ENCODE measurements at places on chromosomes 16 and 17.
A peak's percentile ranks its signal among the peaks of the same experiment; 100 is the strongest.

DNA sequence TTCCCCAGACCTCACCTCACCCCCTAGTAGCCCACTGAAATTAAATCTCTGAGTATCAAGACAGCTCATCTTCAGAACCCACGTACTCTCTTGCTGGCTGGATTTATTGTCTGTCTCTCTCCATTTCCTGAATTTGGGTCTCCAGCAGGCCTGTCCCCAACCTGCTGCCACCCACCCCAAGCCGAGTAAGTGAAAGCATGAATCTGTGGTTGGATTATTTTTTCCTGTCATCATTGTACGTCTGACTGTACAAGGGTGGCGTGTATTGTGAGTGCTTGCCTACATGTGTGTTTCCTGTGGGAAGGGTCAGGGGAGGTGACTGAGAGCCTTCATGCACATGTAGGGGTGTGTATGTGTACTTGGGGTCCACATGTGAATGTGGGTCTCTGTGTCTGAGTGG, 5.4 kb downstream of the TNP2 start:
- H3K27ac ChIP-seq: no peak overlapping the region
- DNase-seq: no peak
- H3K4me1 ChIP-seq: peaks cover 8% of the 10 kb centered on the region
- no peaks in the 10 kb centered on the region for H3K27me3 ChIP-seq
- H3K4me3 ChIP-seq: no peak overlapping the region

DNA sequence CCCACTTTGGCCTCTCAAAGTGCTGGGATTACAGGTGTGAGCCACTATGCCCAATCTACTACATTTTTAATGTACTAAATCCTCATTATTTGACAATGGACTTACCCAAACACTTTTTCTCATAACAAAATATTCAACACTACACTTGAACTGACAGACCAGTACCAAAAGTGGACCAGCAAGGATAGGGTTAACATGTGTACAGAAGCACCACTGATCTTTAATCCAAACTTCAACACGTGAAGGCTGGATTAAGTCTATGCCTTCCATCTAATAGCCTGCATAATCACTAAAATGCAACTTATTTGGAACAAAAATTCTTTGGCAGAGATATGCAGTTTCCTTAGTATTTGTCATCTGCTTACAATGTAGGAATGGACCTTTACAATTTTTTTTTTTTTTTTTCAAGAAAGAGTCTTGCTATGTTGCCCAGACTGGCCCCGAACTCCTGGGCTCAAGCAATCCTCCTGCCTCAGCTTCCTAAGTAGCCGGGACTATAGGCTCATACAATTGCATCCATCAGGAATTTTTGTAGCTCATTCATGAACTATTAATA, 60.0 kb upstream of the BCAR1 start:
- H3K36me3 ChIP-seq: no peaks in the 10 kb centered on the region
- DNase-seq: no peak
- H3K27me3 ChIP-seq: no peaks in the 10 kb centered on the region
- no peak overlapping the region for H3K27ac ChIP-seq
- H3K4me1 ChIP-seq: no peaks in the 10 kb centered on the region

GRCh38 chr17:1985686-1986085, 39.4 kb downstream of the RTN4RL1 start:
- no peaks in the 10 kb centered on the region for H3K36me3 ChIP-seq
- no peak overlapping the region for H3K4me3 ChIP-seq
- no peak for DNase-seq
- H3K4me1 ChIP-seq: no peaks in the 10 kb centered on the region
- H3K27me3 ChIP-seq: peaks cover 12% of the 10 kb centered on the region

GRCh38 chr17:4999430-5000093, 1.8 kb downstream of the KIF1C start:
- peaks cover 37% of the 10 kb centered on the region for H3K4me1 ChIP-seq
- no peaks in the 10 kb centered on the region for H3K27me3 ChIP-seq
- peak overlapping the region; percentile 86 for H3K27ac ChIP-seq
- H3K36me3 ChIP-seq: peaks cover 39% of the 10 kb centered on the region
- no peak for DNase-seq
- peak overlapping the region; percentile 99 for H3K4me3 ChIP-seq

GRCh38 chr16:50500171-50500874, 47.9 kb upstream of the NKD1 start:
- no peak overlapping the region for H3K27ac ChIP-seq
- H3K4me3 ChIP-seq: no peak overlapping the region
- no peaks in the 10 kb centered on the region for H3K4me1 ChIP-seq
- no peak for DNase-seq

GRCh38 chr16:16938009-16938408, 532.8 kb downstream of the XYLT1 start:
- H3K27ac ChIP-seq: no peak overlapping the region
- H3K36me3 ChIP-seq: no peaks in the 10 kb centered on the region
- H3K4me3 ChIP-seq: no peak overlapping the region

- no peak overlapping the region for H3K4me3 ChIP-seq
- no peaks in the 10 kb centered on the region for H3K27me3 ChIP-seq
- peak overlapping the region; percentile 92 for H3K27ac ChIP-seq
- no peaks in the 10 kb centered on the region for H3K36me3 ChIP-seq
- DNase-seq: no peak
These were observed 6.6 kb upstream of the DPEP2 start for GRCh38 chr16:68005786-68006286.

DNA sequence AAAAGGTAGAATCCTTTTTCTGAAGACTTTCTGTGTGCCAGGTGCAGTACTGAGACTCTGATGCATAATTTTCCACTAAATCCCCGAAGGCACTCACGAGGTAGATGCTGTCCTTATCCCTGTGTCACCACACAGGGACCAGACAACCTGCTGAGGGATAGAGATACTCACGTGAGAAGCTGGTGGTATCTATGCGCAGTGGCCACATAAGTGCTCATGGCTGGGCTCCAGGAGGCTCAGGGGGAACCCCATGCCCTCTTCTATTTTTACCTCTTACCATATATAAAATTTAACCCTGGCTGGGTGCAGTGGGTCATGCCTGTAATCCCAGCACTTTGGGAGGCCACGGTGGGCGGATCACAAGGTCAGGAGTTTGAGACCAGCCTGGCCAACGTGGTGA, 38.3 kb downstream of the NT5M start:
- DNase-seq: no peak
- no peaks in the 10 kb centered on the region for H3K27me3 ChIP-seq
- H3K27ac ChIP-seq: no peak overlapping the region
- H3K4me1 ChIP-seq: no peaks in the 10 kb centered on the region
- H3K36me3 ChIP-seq: no peaks in the 10 kb centered on the region
- no peak overlapping the region for H3K4me3 ChIP-seq

DNA sequence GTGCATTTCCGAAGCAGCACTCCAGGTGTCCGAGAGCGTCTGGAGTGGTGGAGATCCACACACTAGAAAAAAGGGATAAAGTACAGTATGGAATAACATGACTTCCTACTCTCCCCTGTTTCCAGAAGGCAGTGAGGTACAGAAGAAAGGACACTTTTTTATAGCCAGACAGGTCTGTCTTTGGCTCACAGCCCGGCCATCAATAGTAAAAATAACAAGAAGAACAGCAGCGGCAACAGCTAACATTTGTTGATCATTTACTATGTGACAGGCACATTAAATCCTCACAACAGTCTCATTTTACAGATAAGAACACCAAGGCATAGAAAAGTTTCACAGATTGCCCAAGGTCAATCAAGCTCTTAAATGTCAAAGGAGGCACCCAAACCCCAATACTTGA, 16.2 kb downstream of the DYNLRB2 start:
- H3K36me3 ChIP-seq: no peaks in the 10 kb centered on the region
- DNase-seq: no peak
- no peak overlapping the region for H3K27ac ChIP-seq
- H3K4me3 ChIP-seq: no peak overlapping the region

DNA sequence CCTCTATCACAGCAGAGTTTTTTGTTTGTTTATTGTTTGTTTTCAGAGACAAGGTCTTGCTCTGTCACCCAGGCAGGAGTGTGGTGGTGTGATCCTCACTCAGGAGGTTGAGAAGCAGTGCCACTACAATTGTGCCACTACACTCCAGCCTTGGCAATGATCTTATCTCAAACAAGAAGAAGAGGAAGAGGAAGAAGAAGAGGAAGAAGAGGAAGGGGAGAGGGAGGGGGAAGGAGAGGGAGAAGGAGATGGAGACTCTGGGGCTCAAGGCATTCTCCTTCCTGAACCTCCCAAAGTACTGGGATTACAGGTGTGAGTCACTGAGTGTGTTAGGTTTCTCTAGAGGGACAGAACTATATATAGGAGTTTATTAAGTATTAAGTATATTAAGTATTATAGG, 17.1 kb upstream of the C17orf58 start:
- no peaks in the 10 kb centered on the region for H3K36me3 ChIP-seq
- no peaks in the 10 kb centered on the region for H3K4me1 ChIP-seq
- no peak for DNase-seq
- H3K27me3 ChIP-seq: no peaks in the 10 kb centered on the region
- no peak overlapping the region for H3K4me3 ChIP-seq

DNA sequence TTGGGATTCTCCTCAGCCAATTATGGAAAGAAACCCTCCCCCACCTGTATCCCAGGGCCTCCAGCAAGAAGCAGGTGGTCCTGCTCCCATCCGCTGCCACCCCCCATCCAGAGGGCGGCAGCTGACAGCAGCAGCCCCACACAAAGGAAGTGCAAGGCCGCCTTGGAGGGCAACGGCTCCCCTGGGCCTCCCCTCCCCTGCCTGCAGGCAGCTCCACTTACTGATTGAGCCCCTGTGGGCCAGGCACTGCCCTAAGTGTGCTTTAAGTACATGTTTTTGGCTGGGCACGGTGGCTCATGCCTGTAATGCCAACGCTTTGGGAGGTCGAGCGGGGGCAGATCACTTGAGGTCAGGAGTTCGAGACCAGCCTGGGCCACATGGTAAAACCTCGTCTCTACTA, 257.6 kb downstream of the PARN start:
- no peaks in the 10 kb centered on the region for H3K36me3 ChIP-seq
- DNase-seq: no peak
- H3K27me3 ChIP-seq: peaks cover 4% of the 10 kb centered on the region
- no peak overlapping the region for H3K27ac ChIP-seq

DNA sequence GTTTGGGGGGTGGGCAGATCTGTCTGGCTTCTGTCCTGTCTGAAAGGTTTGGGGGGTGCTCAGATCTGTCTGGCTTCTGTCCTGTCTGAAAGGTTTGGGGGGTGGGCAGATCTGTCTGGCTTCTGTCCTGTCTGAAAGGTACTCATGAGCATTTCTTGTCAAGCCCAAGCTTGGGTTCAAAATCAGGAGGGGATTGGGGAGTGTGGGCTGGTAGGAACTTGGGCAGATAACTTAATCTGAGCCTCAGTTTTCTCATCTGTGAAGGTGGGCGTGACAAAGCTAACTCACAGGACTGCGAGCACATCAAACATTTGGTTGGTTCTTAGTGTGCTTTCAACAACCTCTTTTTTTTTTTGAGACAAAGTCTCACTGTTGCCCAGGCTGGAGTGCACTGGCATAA, 35.2 kb downstream of the HAPSTR1 start:
- no peak overlapping the region for H3K4me3 ChIP-seq
- DNase-seq: no peak
- H3K27ac ChIP-seq: no peak overlapping the region

- DNase-seq: no peak
- H3K4me1 ChIP-seq: no peaks in the 10 kb centered on the region
- H3K27me3 ChIP-seq: peaks cover 19% of the 10 kb centered on the region
- H3K4me3 ChIP-seq: no peak overlapping the region
- H3K36me3 ChIP-seq: no peaks in the 10 kb centered on the region
These were observed 27.5 kb downstream of the TBX21 start for GRCh38 chr17:47760409-47761140.

GRCh38 chr16:85649411-85650134, 36.5 kb downstream of the GSE1 start:
- H3K36me3 ChIP-seq: peaks cover 59% of the 10 kb centered on the region
- no peaks in the 10 kb centered on the region for H3K27me3 ChIP-seq
- DNase-seq: no peak
- peaks cover 37% of the 10 kb centered on the region for H3K4me1 ChIP-seq

DNA sequence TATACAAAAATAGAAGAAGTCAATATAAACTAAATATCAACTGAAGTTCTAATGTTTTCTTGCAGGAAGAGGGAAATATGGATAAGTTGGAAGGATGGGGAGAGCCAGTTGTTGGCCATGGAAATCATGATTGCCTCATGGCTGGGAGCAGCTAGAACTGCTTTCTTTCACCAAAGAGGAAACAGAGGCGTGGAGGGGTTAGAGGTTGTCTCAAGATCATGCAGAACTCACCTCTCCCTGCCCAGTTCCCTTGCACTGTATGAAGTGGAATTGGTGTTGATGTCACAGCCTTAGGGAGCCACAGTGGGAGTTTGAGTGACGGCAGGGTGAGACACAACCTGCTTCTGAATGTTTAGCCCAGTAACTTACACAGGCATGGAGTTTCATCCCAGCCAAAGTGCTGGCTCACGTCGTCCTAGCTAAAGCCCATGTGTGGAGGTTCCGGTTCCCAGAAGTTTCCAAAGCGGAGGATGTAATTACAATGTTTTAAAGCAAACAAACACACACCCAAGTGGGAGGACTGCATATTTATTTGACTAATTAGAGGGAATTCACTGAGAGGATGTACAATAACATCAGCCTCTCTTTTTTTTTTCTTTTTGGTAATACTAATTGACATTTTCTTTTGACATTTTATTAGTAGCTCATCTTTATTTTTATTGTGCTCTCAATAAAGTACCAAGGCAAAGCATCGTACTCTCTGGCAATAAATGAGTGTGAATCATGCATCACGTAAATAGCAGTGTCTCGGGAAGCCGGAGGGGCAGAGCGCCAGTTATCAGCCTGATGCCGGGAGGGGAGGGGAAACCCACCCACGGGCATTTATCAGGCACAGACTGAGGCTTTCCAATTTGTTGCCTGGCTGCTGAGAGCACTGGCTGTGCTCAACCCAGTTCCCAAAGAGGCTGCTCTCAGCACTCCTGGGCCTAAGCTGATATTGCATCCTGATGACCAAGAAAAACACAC, 118.7 kb upstream of the CDH5 start:
- no peak for DNase-seq
- H3K4me1 ChIP-seq: no peaks in the 10 kb centered on the region
- H3K27ac ChIP-seq: no peak overlapping the region
- H3K4me3 ChIP-seq: no peak overlapping the region
- no peaks in the 10 kb centered on the region for H3K36me3 ChIP-seq

GRCh38 chr16:89115216-89115861, 21.7 kb downstream of the ACSF3 start:
- H3K4me1 ChIP-seq: peaks cover 3% of the 10 kb centered on the region
- peak overlapping the region; percentile 28 for H3K4me3 ChIP-seq
- DNase-seq: peak; percentile 95
- peak overlapping the region; percentile 82 for H3K27ac ChIP-seq
- no peaks in the 10 kb centered on the region for H3K27me3 ChIP-seq

DNA sequence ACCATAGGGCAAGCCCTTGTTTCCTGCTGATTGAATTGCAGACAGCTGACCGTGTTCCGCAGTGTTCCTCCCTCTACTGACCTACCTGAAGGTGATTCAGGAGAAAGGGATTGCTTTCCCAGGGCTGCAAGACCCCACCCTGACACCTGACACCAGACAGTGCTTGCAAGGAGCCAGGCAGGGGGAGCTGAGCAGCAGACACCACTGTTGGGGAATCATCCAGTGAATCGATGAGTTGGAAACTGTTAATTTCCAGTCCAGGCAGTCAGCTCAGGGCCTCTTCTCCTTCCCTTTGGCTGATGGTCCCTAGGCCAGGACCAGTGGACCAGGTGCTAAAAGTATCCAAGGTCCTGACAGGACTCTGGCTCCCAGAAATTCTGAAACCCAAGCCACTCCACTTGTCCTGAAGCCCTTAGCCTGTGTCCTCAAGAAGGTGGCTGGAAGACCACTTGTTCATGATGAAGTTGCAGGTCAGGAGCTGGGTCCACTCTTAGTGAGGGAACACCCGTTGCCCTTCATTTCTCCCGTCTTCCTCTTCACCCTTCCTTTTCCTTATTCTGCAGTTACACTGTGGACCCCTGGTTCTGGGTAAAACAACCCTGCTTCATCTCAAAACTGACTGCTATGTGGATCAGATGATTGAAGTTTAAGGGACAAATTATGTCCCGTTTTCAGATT, 9.5 kb upstream of the UNK start:
- H3K4me1 ChIP-seq: peaks cover 34% of the 10 kb centered on the region
- peaks cover 50% of the 10 kb centered on the region for H3K36me3 ChIP-seq
- no peak overlapping the region for H3K4me3 ChIP-seq
- H3K27me3 ChIP-seq: no peaks in the 10 kb centered on the region

Data from left lung (tissue), 14 donors.